ENCODE measurements at places on chromosomes 13 and 19.
A peak's percentile ranks its signal among the peaks of the same experiment; 100 is the strongest.

DNA sequence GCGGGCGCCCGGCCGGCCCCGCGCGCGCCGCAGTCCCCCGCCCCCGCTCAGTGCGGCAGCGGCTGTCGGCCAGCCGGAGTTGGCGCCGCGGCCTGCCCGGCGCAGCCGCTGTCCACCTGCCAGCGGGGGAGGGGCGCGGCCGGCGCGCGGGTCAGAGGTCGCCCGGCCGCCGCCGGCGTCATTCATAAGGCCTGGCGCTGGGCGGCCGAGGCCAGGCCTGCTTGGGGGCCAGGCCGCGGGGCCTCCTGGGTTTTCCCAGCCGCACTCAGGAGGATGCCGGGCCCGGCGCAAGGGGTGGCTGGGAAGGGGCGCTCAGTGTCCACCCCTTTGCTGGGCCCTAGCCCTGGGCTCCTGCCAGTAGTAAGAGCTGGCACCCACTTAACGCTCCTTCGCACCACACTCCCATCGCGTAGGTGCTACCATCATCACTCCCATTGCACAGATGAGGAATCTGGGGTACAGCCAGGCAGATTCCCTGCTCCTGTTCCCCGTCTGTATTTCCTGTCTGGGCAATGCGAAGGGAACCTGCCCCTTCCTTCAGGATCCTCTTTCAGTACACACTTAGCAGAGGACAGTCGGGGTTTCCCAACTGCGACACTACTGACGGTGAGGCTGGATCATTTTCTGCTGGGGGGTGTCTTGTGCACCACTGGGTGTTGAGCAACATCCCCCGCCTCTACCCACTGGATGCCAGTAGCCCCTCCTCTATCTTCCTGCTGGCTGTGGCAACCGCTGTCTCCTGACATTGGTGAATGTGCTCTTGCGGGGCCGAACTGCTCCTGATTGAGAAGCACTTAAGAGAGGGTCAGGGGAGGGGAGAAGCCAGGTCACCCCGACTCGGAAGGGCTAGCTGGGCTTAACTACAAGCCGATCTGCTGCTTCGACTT lies 846 bp upstream of the PRKACA start:
- DNase-seq = peak; percentile 89

DNA sequence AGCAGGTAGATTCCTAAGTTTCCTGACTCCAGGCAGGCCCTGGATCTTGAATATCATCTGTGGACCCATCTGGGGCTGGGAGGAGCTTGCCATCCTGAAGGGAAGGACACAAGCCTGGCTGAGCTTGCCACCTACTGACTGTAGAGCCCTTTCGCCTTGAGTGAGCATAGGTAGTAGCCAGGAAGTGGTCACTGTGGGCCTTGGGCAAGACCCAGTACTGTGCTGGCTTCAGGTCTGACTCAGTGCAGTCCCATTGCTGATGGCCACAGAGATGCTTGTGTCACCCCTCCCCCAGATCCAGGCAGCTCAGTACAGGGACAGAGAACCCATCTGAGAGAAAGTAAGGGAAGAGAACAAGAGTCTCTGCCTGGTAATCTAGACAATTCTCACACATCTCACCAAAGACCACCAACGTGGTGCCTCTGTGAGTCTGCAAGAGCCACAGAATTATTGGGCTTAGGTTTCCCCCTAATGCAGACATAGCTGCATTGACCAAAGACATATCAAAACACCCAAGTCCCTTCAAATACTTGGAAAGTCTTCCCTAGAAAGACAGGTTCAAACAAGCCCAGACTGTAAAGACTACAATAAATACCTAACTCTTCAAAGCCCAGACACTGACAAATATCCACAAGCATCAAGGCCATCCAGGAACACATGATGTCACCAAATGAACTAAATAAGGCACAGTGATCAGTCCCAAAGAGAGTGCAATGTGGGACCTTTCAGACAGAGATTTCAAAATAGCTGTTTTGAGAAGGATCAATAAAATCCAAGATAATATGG lies 108.2 kb upstream of the WASF3 start:
- no peak for DNase-seq

GRCh38 chr19:21566073-21566472 lies 60.7 kb downstream of the ZNF429 start:
- DNase-seq = no peak

- DNase-seq = no peak
Measured at GRCh38 chr19:15393963-15394362, 14.4 kb upstream of the AKAP8 start.

GRCh38 chr19:8455018-8455417 lies 10.2 kb downstream of the HNRNPM start:
- no peak for DNase-seq

DNA sequence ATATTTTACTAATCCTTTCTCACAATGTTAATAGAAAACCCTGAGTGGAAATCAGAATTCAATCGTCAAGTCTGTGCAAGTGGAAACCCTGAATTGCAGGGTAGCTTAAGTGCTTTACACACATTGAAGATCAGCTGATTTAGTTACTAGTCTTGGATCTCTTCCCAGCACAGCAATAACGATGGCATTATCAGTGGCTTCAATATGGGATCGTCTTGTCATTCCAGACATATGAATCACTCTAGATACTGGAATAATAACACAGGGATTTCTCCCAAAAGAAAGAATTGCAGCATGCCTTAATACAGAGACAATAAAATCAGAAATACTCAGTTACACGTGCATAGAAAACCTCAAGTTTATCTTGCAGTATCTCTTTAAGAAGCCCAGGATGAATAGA lies 12.6 kb upstream of the METTL21C start:
- DNase-seq = no peak

All from Kasumi-1 (cell line).